ENCODE measurements at places on chromosomes 11 and 22. TPM values are rescaled to one million over a fixed set of nuclear protein-coding genes. Genes with fewer than 3 reads are reported as not detected.

The SEC14L6 gene
- total RNA-seq, result not detected

The SCN4B gene
- not detected for total RNA-seq

The IGLL1 gene
- total RNA-seq, result not detected

The CCDC34 gene
- total RNA-seq, result 4.4 TPM

The NAALADL1 gene
- 10.8 TPM for total RNA-seq

The CHST1 gene
- total RNA-seq, result 3.3 TPM

The MS4A15 gene
- not detected for total RNA-seq

The MUC6 gene
- total RNA-seq, result not detected

The DNAJB7 gene
- not detected for total RNA-seq

The TEX12 gene
- total RNA-seq, result 0.20 TPM

The CSTF3 gene
- 31.3 TPM for total RNA-seq

All from subcutaneous preadipocyte (primary cell).